ENCODE measurements at places on chromosomes 4 and X.
A peak's percentile ranks its signal among the peaks of the same experiment; 100 is the strongest.

DNA sequence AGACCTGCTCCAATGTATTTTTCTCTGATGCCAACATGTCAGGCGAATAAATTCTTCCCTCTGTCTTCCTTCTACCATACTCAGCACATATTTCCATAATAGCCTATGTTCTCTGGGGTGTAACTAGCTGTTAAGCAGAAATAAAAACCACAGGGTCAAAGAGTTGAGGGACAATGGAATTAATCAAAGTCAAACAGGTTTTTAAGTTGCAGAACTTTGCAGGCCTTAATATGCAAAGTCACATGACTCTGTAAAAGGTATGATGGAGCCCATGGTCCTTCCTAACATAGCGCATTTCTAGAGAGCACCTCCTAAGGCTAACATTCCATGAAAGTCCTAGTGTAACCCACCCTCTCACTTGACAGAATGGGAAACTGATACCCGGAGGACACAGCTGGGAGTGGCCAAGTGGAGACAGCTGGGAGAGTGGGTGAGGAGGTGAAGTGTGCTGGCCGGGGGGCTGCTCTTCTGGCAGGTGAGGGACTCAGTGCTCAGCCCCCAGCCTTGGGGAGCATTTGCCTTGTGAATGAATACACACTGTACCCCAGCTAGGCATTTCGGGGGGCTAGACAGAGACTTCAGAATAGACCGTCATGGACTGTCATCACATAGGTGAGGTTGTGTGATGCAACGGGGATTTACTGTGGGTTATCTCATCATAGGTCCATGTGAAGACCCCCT lies 8.4 kb upstream of the SORCS2 start:
- no peak for DNase-seq

DNA sequence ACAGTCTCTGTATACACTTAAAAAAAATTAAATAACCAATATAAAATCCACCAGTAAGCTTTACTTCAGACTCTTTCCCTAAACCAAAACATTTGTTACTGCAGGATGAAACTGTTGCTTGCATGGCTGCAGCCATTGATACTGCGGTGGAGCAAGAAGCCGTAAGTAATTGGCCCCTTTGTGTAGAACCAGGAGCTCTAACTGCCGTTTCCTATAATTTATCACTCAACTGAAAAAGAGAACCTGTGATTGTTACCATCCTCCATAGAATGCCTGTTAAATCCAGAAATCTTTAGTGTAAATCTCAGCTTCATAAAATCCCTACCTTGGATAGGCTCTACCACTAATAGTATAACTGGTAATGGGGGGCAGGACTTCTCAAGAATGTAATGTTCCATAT lies 62.6 kb downstream of the KIF4A start:
- no peak for DNase-seq

- no peak for DNase-seq
Observed at GRCh38 chr4:72828864-72829263, 240.7 kb downstream of the COX18 start.

GRCh38 chrX:153900831-153901752 lies 3.4 kb upstream of the AVPR2 start:
- peak; percentile 77 for DNase-seq

- no peak for DNase-seq
Observed at GRCh38 chr4:119872371-119873016, 194.2 kb downstream of the MAD2L1 start.

GRCh38 chrX:102654696-102655095 lies 3.4 kb downstream of the GPRASP1 start:
- DNase-seq: no peak

DNA sequence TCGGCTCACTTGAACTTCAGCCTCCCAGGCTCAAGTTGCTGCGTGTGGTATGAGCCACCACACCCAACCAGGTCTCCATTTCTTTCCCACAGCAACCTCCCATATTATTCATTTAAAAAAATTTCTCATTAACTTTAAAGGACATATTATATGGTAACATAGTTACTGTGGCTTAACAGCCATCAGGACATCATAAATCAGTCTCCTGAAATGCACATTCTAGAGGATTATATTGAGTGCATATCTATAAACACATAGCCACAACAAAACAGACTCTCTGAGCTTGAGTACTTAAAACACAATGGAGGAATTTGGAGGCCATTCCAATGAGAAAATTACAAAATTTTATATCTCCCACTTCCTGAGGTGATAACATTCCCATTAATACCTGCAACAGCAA lies 61.5 kb downstream of the CORIN start:
- DNase-seq: no peak

- DNase-seq: no peak
Observed at GRCh38 chr4:108034565-108034964, 44.9 kb downstream of the HADH start.

GRCh38 chrX:24207826-24208225 lies 58.3 kb downstream of the ZFX start:
- no peak for DNase-seq

GRCh38 chr4:86472377-86473019 lies 112.6 kb upstream of the MAPK10 start:
- DNase-seq: no peak

DNA sequence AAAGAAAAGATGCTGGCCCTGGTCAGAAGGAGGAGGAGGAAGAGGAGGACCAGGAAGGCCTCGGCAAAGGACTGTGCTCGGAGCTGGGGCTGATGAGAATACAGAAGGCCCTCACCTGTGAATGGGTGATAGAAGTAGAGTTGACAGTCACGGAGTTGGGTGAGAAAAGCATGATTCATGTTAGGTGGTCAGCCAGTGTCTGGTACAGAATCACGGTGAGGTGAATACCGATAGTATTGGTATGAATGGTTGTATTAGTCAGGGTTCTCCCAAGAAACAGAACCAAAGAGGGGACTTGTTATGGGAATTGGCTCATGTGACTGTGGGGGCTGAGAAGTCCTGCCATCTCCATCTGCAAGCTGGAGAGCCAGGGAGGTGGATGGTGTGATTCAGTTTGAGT lies 32.5 kb upstream of the FAM156A start:
- no peak for DNase-seq

DNA sequence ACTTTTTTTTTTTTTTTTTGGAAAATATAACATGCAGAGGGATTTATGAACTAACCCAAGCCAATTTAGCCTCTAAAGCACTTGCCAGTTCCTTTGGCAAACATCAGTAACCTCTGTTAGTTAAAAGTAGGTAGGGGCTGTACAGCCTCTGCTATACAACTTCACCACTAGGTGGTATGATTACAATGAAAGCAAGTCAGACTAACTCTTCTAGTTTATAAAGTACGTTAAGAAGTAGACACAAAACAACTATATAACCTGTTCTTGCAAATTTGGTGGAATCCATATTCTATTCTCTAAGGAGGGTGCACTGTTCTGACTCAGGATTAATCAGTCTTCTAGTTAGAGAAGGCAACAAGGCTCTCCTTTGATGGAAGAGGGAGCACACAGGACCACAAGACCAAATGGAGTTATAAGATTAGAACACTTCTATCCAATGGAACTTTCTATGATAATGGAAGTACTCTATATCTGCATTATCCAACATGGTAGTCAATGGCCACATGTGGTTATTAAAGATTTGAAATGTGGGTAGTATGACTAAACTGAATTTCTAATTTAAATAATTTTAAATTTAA lies 12.8 kb downstream of the AIMP1 start:
- DNase-seq: no peak

DNA sequence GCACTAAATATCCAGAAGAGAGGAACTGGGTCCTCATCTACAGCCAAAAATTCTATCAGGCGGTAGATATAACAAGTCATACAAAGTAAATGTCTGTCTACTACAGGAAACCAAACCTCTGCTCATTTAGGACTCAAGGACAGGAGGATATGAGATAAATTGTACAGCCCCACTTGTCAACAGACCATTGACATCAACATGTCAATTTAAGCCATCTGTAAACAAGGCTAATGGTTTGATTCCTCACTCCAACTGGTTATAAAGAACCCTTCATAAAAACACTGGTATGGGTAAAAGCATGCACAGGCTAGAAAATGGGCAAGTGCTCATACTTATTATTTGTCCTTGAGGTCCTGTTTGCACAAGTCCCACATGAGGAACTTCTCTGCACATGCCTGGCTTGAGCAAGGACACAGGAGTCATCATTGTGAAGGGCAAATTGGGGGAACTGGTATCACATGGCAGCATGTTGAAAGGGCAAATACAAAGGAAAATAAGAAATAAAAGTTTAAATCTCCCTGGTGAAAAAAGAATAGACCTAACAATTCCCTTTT lies 13.2 kb downstream of the RTL8B start:
- no peak for DNase-seq

DNA sequence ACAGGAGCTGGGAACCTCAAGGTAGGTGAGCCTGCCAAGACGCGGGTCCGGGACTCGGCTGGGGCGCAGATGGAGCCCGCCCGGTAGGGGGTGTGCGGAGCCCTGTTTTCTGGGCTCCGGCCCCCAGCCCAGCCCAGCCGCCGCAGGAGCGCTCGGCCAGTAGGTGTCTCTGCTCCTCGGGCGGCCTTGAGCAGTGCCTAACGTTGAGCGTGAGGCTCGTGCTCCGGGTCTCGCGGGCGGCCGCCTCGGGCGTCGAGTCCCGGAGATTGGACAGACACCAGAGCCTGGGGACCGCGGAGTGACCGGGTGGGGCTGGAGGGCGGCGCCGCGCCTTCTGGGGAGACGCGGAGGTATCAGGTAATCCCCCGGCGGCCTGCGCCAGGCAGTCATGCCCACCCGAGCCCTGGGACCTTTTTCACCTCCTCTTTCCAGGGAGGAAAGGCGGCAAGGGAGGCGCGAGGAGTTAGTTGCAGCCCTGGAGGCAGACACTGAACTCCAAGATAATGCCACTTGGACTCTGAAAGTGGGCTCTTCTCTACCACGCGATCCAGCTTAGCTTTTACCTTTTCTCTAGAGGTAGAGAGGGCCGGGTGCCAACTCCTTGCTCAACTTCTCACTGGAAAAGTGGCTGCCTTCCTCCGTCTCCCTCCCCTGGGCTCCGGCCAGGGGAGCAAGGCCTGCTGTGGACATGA lies 14.5 kb upstream of the FGG start:
- peak; percentile 46 for DNase-seq

GRCh38 chr4:184506527-184507121 lies 32.3 kb upstream of the IRF2 start:
- peak; percentile 52 for DNase-seq

- DNase-seq: no peak
Observed at GRCh38 chr4:37666625-37667071, 19.5 kb downstream of the RELL1 start.

- no peak for DNase-seq
Observed at GRCh38 chrX:147891896-147892295, 19.8 kb upstream of the FMR1 start.

DNA sequence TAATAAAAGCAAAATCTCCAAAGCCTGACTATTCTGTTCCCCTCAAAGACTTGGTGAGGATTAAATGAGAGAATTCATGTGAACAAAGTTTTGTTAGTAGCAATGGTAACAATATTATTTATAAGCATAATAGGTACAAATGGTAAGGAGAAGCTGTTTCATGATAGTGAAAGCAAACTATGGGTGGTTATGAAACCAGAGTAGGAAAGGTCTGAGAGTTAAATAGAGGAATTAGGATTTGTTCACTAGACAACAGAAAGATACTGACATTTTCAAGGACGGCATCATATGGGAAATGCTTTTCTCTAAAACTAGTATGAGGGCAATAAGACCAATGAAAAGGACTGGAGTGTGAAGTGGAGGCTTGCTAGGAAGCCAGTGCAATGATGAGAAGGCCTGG lies 128.6 kb upstream of the FTHL17 start:
- DNase-seq: no peak

DNA sequence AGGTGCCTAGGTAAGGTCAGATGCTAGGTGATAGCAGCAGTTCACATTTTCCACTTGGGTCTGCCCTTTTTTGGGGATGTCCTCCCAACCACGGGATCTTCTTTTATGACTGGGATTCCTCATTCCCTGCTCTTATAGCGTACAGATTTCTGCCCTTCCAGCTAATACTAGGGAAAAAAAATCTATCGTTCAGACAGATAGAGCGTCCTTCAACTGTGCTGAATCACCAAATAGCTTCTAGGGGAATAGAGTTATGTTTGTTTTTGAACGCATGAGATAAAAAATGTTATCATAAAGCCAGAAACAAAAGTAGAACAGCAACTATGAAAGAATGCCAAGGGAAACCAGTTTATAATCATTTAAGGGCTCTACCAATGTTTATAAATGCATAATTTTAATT lies 13.0 kb downstream of the RAP2C start:
- DNase-seq: no peak
